ENCODE measurements at places on chromosomes 7 and 10.

- no peak for DNase-seq
Observed at GRCh38 chr7:66504131-66504530, 124.5 kb upstream of the KCTD7 start.

DNA sequence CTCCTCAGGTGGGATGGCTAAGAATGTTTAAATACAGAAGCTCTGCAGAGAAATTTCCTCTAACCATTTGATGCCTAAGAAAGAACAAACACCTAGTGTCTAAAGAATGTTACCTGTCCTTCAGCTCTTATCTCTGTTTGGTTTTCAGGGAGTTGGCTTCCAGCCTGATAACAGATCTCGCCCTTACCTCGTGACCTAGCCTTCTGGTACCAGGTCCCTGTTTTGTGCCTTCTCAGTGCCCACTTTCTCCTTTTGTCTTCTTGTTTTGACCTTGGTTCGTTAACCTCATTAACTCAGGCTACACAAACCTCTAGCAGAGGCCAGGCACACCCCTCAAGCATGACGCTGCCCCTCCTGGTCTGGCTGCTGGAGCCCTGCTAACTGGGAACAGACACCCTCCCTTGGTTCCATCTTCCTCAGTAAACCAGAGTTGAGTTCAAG is 16.1 kb upstream of the RAB11FIP2 start:
- no peak for DNase-seq

- peak; percentile 43 for DNase-seq
Observed at GRCh38 chr7:39566023-39566921, at the start of gene YAE1. Gene YAE1, plus strand, starts transcription at chr7:39566404. Its CDS starts 15 bp downstream, at chr7:39566419.

- no peak for DNase-seq
Observed at GRCh38 chr10:123562811-123563580, 103.2 kb upstream of the GPR26 start.

- no peak for DNase-seq
Observed at GRCh38 chr10:89523274-89523673, 12.1 kb downstream of the SLC16A12 start.

- no peak for DNase-seq
Observed at GRCh38 chr7:55524558-55525310, 47.6 kb downstream of the VOPP1 start.

Data from fibroblast of skin of left biceps (primary cell).